ENCODE measurements at places on chromosomes 1 and 21. TPM values are rescaled to one million over a fixed set of nuclear protein-coding genes. Genes with fewer than 3 reads are reported as not detected.

TAL1 gene
- 16.0 TPM for total RNA-seq

EXO5 gene
- total RNA-seq, result 13.5 TPM

ESRRG gene
- total RNA-seq, result 11.9 TPM

NPL gene
- total RNA-seq, result 60.9 TPM

SNIP1 gene
- total RNA-seq, result 18.7 TPM

OTUD3 gene
- 6.9 TPM for total RNA-seq

ENAH gene
- 50.6 TPM for total RNA-seq

SPOCD1 gene
- total RNA-seq, result 4.2 TPM

CALML6 gene
- 3.0 TPM for total RNA-seq

ALX3 gene
- total RNA-seq, result not detected

CD48 gene
- 162 TPM for total RNA-seq

WNT2B gene
- total RNA-seq, result 2.3 TPM

FNDC5 gene
- not detected for total RNA-seq

DNA sequence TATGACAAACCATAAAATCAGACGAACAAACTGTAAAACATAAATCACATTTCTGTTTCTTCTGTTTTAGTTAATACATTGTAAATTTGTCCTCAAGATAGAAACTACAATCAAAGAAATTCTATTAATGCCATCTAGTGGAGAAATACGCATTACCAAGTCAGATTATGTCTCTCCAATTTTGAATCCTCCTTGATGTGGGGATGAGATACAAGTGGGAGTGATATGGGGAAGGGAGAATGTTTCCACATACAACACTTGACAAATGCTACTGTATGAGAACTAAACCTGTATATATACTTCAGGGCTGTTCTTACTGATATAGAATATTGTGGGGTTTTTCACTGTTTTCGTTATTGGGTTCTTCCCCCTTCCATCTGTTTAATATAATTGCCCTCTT lies 2.6 kb downstream of the HFM1 start:
- no peak overlapping the region for H3K4me3 ChIP-seq
- no peak for DNase-seq
- H3K36me3 ChIP-seq, result no peaks in the 10 kb centered on the region
- H3K4me1 ChIP-seq, result peaks cover 5% of the 10 kb centered on the region

GRCh38 chr1:177082855-177083693 lies 81.4 kb downstream of the ASTN1 start:
- H3K27ac ChIP-seq, result no peak overlapping the region
- no peak overlapping the region for H3K4me3 ChIP-seq
- no peak for DNase-seq
- no peaks in the 10 kb centered on the region for H3K27me3 ChIP-seq
- no peaks in the 10 kb centered on the region for H3K36me3 ChIP-seq
- no peaks in the 10 kb centered on the region for H3K4me1 ChIP-seq

- no peak overlapping the region for H3K27ac ChIP-seq
- no peak for DNase-seq
- no peak overlapping the region for H3K4me3 ChIP-seq
- H3K36me3 ChIP-seq, result no peaks in the 10 kb centered on the region
- H3K27me3 ChIP-seq, result no peaks in the 10 kb centered on the region
Measured at GRCh38 chr1:25651824-25652741, 35.5 kb downstream of the MAN1C1 start.

- H3K36me3 ChIP-seq, result no peaks in the 10 kb centered on the region
- no peak overlapping the region for H3K27ac ChIP-seq
- no peak for DNase-seq
- no peak overlapping the region for H3K4me3 ChIP-seq
- H3K27me3 ChIP-seq, result no peaks in the 10 kb centered on the region
- no peaks in the 10 kb centered on the region for H3K4me1 ChIP-seq
Measured at GRCh38 chr1:233189526-233189925, 106.0 kb downstream of the PCNX2 start.

GRCh38 chr1:43293896-43294760 lies 6.7 kb upstream of the TIE1 start:
- DNase-seq, result no peak
- H3K4me3 ChIP-seq, result no peak overlapping the region
- H3K36me3 ChIP-seq, result no peaks in the 10 kb centered on the region
- H3K27me3 ChIP-seq, result no peaks in the 10 kb centered on the region
- no peak overlapping the region for H3K27ac ChIP-seq

- no peaks in the 10 kb centered on the region for H3K27me3 ChIP-seq
- H3K36me3 ChIP-seq, result peaks cover 2% of the 10 kb centered on the region
- peak overlapping the region; percentile 72 for H3K27ac ChIP-seq
- peaks cover 78% of the 10 kb centered on the region for H3K4me1 ChIP-seq
Measured at GRCh38 chr21:44969931-44970755, 30.3 kb downstream of the SLX9 start.

GRCh38 chr21:36388835-36389234 lies 3.6 kb downstream of the CHAF1B start:
- H3K27ac ChIP-seq, result no peak overlapping the region
- DNase-seq, result no peak
- no peaks in the 10 kb centered on the region for H3K4me1 ChIP-seq

DNA sequence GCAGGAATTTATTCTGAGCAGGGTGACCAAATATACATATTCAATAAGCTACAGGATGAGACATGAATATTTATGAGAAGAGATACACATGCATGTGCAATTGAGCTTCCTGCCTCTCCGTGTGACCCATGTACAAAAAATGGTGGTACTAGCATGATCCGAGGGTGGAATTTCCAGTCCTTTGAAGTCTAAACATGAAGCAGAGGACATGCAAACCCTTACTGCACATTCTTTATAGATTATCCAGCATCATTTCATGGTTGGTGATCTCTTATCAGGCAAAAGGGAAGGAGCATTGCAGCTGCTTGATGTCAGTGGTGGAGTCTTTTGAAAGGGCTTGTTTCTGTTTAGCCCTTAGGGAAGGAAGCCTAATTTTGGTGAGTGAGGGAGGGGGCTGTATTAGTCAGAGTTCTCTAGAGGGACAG lies 448.6 kb downstream of the SETD4 start:
- no peak for DNase-seq
- H3K4me1 ChIP-seq, result no peaks in the 10 kb centered on the region
- no peak overlapping the region for H3K4me3 ChIP-seq
- H3K36me3 ChIP-seq, result no peaks in the 10 kb centered on the region
- no peaks in the 10 kb centered on the region for H3K27me3 ChIP-seq

- no peaks in the 10 kb centered on the region for H3K36me3 ChIP-seq
- DNase-seq, result no peak
- H3K4me1 ChIP-seq, result peaks cover 14% of the 10 kb centered on the region
- H3K27me3 ChIP-seq, result no peaks in the 10 kb centered on the region
- no peak overlapping the region for H3K27ac ChIP-seq
Measured at GRCh38 chr1:60911966-60912697, 170.2 kb upstream of the NFIA start.

- H3K4me1 ChIP-seq, result no peaks in the 10 kb centered on the region
- H3K4me3 ChIP-seq, result no peak overlapping the region
- no peak overlapping the region for H3K27ac ChIP-seq
- DNase-seq, result no peak
- H3K36me3 ChIP-seq, result no peaks in the 10 kb centered on the region
Measured at GRCh38 chr1:118913818-118914217, 74.3 kb downstream of the TBX15 start.

GRCh38 chr1:31712630-31713029 lies 8.8 kb upstream of the COL16A1 start:
- H3K4me1 ChIP-seq, result peaks cover 16% of the 10 kb centered on the region
- H3K4me3 ChIP-seq, result no peak overlapping the region
- peak overlapping the region; percentile 28 for H3K27ac ChIP-seq
- peaks cover 41% of the 10 kb centered on the region for H3K27me3 ChIP-seq

DNA sequence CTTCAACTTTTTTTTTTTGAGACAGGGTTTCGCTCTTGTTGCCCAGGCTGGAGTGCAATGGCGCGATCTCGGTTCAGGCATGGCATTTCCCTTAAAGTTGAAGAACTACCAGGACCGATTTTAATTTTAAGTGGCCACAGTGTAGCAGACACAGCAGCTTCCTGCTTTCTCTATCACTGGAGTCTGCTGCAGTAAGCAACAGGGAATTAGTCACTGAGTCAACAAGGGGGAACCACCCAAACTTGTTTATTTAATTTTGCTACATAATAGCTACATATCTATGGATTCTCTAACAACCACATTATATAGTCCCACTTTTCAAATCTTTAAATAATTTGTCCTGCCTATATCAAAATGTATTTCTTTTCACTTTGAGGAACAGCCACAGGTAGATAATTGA lies 12.5 kb upstream of the TNNI3K start:
- no peaks in the 10 kb centered on the region for H3K4me1 ChIP-seq
- no peak for DNase-seq
- H3K36me3 ChIP-seq, result no peaks in the 10 kb centered on the region
- H3K4me3 ChIP-seq, result no peak overlapping the region

DNA sequence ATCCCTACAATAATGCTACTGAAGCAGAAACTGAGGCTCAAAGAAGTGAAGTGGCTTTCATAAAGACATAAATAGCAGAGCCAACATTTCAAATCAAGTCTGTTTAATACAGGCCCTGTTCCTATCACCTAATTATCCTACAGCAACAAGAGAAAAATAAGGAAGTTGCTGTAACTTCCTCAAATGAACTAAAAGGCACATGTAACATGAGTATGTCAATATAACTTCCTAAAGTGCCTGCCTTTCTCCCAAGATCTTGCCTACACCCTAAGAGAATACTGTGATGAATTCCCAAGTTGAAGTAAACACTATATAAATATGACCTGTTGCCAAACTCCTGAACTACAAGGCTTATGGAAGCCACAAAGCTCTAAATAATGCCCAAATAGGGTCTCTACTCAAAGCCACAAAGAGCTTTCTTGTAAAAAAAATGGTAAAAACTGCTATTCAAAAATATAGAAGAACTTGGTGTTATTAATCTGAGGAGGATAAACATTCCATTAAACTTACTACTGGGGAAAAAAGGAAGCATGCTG lies 8.6 kb downstream of the BEND5 start:
- no peaks in the 10 kb centered on the region for H3K27me3 ChIP-seq
- DNase-seq, result no peak
- H3K36me3 ChIP-seq, result peaks cover 8% of the 10 kb centered on the region
- H3K4me3 ChIP-seq, result no peak overlapping the region

GRCh38 chr1:52032124-52032784 lies 1.4 kb downstream of the KTI12 start:
- H3K27me3 ChIP-seq, result no peaks in the 10 kb centered on the region
- DNase-seq, result no peak
- H3K4me1 ChIP-seq, result peaks cover 37% of the 10 kb centered on the region
- peak overlapping the region; percentile 98 for H3K4me3 ChIP-seq
- peaks cover 10% of the 10 kb centered on the region for H3K36me3 ChIP-seq

- H3K4me1 ChIP-seq, result peaks cover 25% of the 10 kb centered on the region
- H3K36me3 ChIP-seq, result peaks cover 40% of the 10 kb centered on the region
- peak overlapping the region; percentile 8 for H3K4me3 ChIP-seq
- DNase-seq, result no peak
Measured at GRCh38 chr1:150613061-150613920, 16.1 kb downstream of the ENSA start.

GRCh38 chr1:30965924-30966599 lies 57.5 kb upstream of the SDC3 start:
- H3K4me1 ChIP-seq, result peaks cover 30% of the 10 kb centered on the region
- H3K4me3 ChIP-seq, result no peak overlapping the region
- H3K27ac ChIP-seq, result peak overlapping the region; percentile 39

- H3K4me1 ChIP-seq, result peaks cover 85% of the 10 kb centered on the region
- H3K36me3 ChIP-seq, result no peaks in the 10 kb centered on the region
- no peak overlapping the region for H3K4me3 ChIP-seq
- no peak overlapping the region for H3K27ac ChIP-seq
- no peak for DNase-seq
Measured at GRCh38 chr1:64946916-64947315, 19.4 kb downstream of the JAK1 start.

DNA sequence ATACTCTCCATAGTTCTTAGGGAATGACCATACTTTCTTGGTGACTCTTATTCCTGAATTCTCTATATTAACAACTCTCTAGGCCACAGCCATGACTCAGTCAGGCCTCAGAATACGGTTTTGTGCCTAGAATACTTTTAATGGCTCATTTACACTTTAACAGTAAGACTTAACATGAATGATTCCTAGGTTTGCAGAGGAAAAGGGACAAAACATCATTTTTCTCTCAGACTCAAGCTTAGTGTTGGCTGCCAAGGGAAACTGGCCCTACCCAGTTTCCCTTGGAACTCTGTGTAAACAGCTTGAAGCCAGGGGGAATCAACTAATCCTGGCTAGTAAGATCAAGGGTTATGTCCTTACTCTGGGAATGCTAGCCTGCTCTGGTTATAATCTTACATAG lies 164.9 kb upstream of the PKN2 start:
- H3K4me1 ChIP-seq, result no peaks in the 10 kb centered on the region
- no peaks in the 10 kb centered on the region for H3K27me3 ChIP-seq
- no peak for DNase-seq

GRCh38 chr1:239826736-239827135 lies 264.9 kb upstream of the FMN2 start:
- H3K27me3 ChIP-seq, result no peaks in the 10 kb centered on the region
- no peak overlapping the region for H3K4me3 ChIP-seq
- no peak overlapping the region for H3K27ac ChIP-seq

DNA sequence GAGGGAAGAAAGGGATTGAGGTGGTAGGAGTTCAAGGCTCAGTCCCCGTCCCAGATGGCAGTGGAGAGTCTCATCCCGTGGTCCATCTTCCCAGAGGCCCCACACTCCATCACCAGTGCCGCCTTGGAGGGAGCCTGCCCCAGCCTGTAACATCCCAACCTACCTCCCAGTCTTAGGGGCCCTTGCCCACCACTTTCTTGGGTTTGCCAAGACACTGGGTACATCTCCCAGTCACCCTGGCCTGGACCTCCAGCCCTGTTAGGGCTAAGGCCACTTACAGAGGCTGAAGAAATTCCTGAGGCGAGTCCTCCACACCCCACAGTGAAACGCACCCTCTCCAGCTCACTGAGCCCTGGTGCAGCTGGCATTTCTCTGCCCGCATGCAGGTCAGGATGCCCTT lies 3.3 kb downstream of the TMEM200B start:
- no peak overlapping the region for H3K4me3 ChIP-seq
- H3K4me1 ChIP-seq, result peaks cover 48% of the 10 kb centered on the region
- no peak overlapping the region for H3K27ac ChIP-seq
- DNase-seq, result no peak

DNA sequence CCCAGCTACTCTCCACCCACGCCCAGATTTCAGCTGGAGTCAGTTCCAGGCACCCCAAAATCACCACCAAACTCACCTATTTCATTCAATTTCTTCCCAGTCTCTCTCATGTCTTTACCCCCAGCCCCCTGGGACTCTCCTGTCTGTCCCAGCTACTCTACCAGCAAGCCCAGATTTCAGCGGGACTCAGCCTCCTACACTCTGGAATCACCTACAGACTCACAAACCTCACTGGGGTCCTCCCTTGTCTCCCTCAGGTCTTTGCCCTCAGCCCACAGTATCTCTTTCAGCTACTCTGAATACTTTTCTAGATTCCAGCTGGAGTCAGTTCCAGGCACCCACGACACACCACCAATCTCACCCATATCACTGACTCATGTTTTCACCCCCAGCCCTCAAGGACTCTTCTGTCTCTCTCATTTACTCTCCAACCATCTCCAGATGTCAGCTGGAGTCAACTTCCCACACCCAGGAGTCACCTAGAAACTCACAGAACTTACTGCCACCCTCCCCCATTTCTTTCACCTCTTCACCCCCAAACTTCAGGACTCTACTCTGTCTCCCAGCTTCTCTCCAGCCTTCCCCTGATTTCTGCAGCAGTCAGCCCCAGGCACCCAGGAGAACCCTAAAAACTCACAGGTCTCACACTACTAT lies 1529.3 kb upstream of the TPTE start:
- DNase-seq, result no peak
- no peaks in the 10 kb centered on the region for H3K4me1 ChIP-seq
- H3K4me3 ChIP-seq, result no peak overlapping the region
- H3K27ac ChIP-seq, result no peak overlapping the region
- peaks cover 33% of the 10 kb centered on the region for H3K27me3 ChIP-seq

GRCh38 chr1:228978484-228979324 lies 243.4 kb downstream of the RHOU start:
- H3K27me3 ChIP-seq, result no peaks in the 10 kb centered on the region
- no peaks in the 10 kb centered on the region for H3K36me3 ChIP-seq
- no peak overlapping the region for H3K4me3 ChIP-seq
- DNase-seq, result no peak
- no peaks in the 10 kb centered on the region for H3K4me1 ChIP-seq
